Large intestine (tissue), 12 donors: ENCODE measurements at places on chromosomes 7 and 10. TPM values are rescaled to one million over a fixed set of nuclear protein-coding genes. Genes with fewer than 3 reads are reported as not detected.

COL26A1 gene
- polyA plus RNA-seq: 1.0 TPM

ARMC3 gene
- polyA plus RNA-seq: 0.52 TPM

ARHGEF35 gene
- 30.6 TPM for polyA plus RNA-seq

GRCh38 chr7:112550468-112551060, 69.8 kb downstream of the LSMEM1 start:
- no peak overlapping the region for H3K27ac ChIP-seq
- H3K4me3 ChIP-seq: no peak overlapping the region
- no peaks in the 10 kb centered on the region for H3K36me3 ChIP-seq

DNA sequence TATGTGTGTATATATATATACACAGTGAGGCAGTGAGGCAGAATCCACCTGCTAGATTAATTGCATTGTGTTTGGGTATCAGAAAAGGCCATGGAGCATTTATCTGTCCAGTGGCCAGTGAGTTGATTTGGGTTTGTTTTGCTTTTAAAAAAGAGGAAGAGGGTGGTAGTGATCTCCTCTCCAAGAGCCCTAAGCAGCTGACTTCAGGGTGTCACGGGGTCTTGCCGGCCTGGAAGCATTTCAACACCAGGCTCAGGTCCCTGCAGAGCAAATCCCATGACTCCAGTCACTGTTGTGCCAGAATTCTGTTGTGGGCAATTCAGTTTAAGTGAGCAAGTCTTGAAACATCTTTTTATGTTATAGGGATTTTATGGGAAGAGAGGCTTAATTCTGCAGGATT, 30.6 kb upstream of the GPNMB start:
- H3K4me3 ChIP-seq: no peak overlapping the region
- no peak for DNase-seq
- H3K4me1 ChIP-seq: peaks cover 5% of the 10 kb centered on the region
- H3K27me3 ChIP-seq: no peaks in the 10 kb centered on the region
- H3K27ac ChIP-seq: no peak overlapping the region
- H3K36me3 ChIP-seq: no peaks in the 10 kb centered on the region

DNA sequence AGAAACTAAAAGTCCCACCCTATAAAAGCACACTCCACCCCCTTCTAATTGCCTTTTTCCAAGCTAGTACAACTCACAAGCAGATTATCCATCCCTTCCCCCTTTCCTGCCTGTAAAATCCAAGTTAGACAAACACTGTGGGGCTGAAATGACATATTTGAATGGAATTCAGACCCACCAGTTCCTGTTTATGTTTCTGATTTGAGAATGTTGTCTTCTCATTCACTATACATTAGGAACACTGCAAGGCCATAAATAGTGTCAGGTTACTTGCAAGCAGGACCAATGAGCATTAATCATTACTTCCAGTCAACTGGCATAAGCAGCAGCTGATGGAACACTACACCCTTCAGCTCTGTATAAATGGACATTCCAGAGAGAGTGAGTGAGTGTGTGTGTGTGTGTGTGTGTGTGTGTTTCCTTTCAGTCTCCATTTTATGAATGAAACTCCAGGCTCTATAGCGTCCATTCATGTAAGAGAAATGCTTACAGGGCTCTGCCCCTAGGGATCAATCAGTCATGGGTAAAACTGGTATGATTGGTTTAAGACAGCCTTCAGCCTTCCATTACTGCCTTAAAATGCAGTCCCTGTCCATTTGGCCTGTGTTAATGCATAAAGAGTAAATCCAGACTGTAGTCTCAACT, 69.3 kb downstream of the ETV1 start:
- H3K4me1 ChIP-seq: peaks cover 7% of the 10 kb centered on the region
- peak; percentile 77 for DNase-seq
- no peaks in the 10 kb centered on the region for H3K27me3 ChIP-seq
- H3K27ac ChIP-seq: peak overlapping the region; percentile 55
- H3K36me3 ChIP-seq: no peaks in the 10 kb centered on the region
- no peak overlapping the region for H3K4me3 ChIP-seq

DNA sequence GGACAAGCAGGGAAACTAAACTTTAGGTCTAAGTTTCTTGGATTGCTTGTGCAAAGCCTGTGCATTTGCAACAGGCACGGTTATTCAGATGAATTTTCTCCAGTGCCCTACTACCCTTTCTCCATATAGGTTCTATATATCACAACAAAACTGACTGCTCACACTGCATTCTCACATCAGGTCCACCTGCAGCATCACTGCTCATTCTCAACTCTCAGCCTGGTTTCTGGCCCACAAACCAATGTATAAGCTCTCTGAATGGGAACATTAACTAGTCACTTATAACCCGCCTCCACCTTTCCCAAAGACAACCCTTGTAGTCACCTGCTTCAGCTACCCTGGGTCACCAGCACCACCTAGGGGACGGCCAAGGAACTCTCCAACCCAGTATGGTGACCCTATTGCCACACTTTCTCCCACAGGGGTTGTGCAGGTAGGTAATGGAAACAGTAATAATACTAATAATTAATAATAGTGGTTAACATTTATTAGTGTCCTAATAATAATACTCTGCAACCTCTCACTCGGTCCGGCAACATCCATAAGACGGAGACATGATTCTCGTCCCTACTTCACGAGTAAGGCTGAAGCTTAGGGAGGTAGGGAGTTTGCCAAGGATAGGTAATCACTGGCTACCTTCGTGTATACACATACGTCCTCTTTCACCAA, 97.3 kb downstream of the CLEC2L start:
- no peak overlapping the region for H3K4me3 ChIP-seq
- DNase-seq: peak; percentile 14
- peaks cover 59% of the 10 kb centered on the region for H3K36me3 ChIP-seq
- no peak overlapping the region for H3K27ac ChIP-seq
- H3K27me3 ChIP-seq: no peaks in the 10 kb centered on the region
